ENCODE measurements at places on chromosomes 6 and 20. TPM values are rescaled to one million over a fixed set of nuclear protein-coding genes. Genes with fewer than 3 reads are reported as not detected.

DNA sequence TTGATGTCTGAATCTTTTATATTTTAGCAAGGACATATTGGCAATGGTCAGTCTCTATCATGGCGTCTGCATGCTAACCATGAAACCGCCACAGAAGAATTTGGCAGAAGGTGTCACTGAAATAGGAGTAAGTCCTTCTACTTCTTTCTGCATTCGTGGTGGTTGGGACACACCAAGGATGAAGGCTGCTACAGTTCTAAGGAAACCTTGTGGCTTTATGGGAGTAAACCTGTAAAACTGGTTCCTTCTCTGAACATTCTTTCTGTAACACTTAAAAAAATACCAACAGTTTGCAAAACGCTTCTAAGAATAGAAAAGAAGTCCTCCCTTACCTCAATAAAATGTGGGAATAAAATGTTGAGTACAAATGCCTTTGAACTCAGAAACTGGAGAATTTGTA lies 195.3 kb downstream of the SLC24A3 start:
- H3K4me3 ChIP-seq, result no peak overlapping the region
- H3K4me1 ChIP-seq, result peaks cover 3% of the 10 kb centered on the region
- no peaks in the 10 kb centered on the region for H3K27me3 ChIP-seq

GRCh38 chr20:18255526-18255925 lies 32.8 kb upstream of the ZNF133 start:
- no peaks in the 10 kb centered on the region for H3K36me3 ChIP-seq
- DNase-seq, result no peak
- H3K27ac ChIP-seq, result no peak overlapping the region
- H3K4me3 ChIP-seq, result no peak overlapping the region

CRISP2 gene
- 4.0 TPM for total RNA-seq

GRCh38 chr20:29086938-29087337 lies 2170.5 kb upstream of the DEFB115 start:
- H3K27ac ChIP-seq, result no peak overlapping the region
- no peak overlapping the region for H3K4me3 ChIP-seq
- DNase-seq, result no peak
- H3K4me1 ChIP-seq, result no peaks in the 10 kb centered on the region
